Stimulated activated CD4-positive, alpha-beta T cell treated with anti-CD3 and anti-CD28 coated beads, TNF-alpha, amount 100 ng/mL, for 24 hours (primary cell): ENCODE measurements at places on chromosomes 1 and 21.

GRCh38 chr21:33189824-33190223 lies 39.9 kb upstream of the IFNAR2 start:
- DNase-seq: no peak

GRCh38 chr21:27024301-27024700 lies 57.4 kb upstream of the ADAMTS5 start:
- DNase-seq: no peak

- DNase-seq: peak; percentile 23
Measured at GRCh38 chr1:51303751-51304251, 26.6 kb downstream of the TTC39A start.

DNA sequence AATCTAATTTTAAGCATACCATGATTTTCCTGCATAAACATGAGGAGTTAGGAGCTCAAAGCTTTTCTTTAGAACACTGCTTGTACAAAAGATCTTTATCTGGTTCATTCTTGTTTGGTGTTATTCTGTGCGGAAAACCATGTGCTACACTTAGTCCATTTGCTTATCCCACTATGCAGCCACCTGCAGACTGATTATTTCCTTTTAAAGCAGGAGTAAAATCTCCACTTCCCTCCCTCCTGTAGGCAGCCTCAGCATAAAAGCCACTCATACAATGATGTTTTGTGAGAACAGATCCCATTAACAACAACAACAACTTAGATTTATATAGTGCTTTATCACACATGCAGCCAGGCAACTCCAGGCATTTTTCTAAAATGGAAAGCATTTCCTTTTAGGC lies 355.3 kb upstream of the NEGR1 start:
- no peak for DNase-seq

DNA sequence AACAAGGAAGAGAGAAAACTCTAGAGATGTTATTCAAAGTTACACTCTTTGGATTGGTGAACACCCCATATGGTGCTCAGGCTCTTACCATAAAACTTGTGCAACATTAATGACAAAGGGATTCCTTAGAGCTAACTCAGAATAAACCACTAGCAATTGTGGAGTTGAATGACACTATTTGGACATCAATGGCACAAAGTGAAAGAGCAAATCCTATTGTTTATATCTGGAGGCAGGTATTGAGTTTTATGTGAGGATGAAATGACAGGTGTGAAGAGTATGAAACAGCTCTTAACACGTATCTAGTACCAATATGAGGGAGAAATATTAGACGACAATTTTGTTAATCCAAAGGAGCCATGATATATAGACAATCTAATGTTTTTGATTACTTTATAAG lies 584.9 kb upstream of the PBX1 start:
- DNase-seq: no peak

DNA sequence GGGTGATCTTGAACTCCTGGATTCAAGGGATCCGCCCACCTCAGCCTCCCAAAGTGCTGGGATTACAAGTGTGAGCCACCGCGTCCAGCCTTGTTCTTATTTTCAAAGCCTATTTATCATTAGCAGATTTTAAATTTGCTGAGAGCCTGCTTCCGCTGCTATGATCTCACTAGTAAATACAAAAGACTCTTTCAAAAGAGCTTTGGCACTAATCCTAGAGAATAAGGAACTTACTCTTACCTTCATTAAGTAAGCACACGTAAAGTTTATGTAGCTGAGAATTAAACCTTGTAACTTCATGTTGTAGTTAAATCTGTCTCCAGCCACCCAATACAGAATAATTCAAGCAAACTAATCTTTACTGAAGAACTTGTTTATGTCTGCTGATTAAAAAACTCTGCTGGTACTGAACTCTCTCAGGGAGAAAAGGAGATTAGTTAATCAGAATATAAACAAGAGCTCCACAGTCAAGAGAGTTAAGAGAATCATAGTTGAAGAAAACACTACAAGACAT lies 72.3 kb downstream of the RUSC1 start:
- no peak for DNase-seq

DNA sequence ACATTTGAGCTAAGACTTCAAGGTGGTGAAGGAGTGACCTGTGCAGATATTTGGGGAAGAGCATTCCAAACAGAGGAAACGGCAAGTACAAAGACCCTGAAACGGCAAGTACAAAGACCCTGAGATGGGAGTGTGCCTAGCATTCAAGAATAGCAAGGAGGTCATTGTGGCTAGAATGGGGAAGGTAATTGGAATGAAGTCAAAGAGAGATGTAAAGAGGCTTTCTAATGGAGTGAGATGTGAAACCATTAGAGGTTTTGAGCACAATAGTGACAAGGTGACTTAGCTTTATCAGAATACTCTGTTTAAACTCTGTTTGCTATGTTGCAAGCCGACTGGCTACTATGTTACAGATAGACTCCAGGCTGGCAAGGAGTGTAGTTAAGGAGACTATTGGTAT lies 4.4 kb downstream of the CDC7 start:
- no peak for DNase-seq

GRCh38 chr1:109765483-109765815 lies 1.7 kb upstream of the EPS8L3 start:
- no peak for DNase-seq

GRCh38 chr1:48442864-48443619 lies 29.0 kb downstream of the SPATA6 start:
- no peak for DNase-seq

- DNase-seq: no peak
Measured at GRCh38 chr1:47662068-47662467, 224.2 kb downstream of the FOXD2 start.

DNA sequence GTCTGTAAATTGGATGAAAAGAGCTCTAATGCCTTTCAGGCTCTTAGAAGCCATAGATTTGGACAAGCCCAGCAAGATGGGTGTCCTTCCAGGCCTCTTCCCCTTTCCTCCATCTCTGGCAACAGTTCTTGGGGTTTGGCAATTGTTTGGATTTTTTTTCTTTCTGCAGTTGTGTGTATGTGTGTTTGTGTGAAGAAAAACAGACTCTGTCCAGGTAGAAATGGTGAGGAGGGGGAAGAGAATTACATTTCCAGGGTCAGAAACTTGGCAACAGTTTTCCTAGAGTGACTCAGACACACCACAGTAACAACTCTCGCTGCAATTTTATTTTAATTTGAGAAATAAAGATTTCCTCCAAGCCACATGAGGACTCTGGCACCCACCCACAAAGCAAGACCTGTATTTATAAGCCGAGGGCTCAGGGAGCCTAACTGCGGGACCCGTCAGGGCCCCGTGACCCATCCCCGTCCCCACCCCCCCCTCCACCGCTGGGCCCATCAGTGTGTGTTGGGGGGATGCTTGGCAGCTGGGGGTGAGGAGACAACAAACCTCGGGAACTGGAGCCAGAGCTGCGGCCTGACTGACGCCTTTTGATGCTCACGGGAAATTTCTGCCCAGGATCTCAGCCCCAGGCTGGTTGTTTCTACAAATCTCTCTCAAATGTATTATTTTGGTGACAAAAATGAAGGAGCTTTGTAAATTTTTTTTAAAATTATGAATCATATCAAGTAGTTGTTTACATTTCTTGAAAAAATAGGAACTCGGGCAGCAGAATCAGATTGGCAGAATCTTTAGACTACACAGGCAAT lies 4.4 kb downstream of the TMEM200B start:
- DNase-seq: no peak

- no peak for DNase-seq
Measured at GRCh38 chr1:28441674-28442073, 64.2 kb upstream of the RCC1 start.

- DNase-seq: peak; percentile 70
Measured at GRCh38 chr1:1063945-1064831, 9.9 kb downstream of the RNF223 start.
